ENCODE measurements at places on chromosomes 3 and 15.
A peak's percentile ranks its signal among the peaks of the same experiment; 100 is the strongest.

- DNase-seq: no peak
Observed at GRCh38 chr15:100311833-100312476, 29.8 kb downstream of the ADAMTS17 start.

DNA sequence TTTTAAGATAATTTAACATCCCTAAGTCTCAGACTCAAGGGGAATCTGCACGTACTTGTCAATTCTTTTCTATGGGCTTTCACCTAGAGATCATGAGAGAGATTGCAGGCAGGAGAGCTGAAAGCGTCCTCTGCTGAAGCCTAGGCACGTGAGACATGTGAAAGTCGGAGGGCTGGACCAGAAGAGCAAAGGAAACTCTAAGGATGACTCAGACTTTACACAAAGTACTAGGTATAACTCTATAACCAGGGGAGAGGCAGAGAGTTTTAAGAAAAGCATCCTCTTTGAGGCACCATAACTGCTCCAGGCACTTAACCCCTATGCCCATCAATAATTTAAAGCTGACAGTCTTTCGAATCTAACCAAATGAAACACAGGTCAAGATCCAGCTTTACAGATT, 436.6 kb downstream of the VGLL3 start:
- no peak for DNase-seq

DNA sequence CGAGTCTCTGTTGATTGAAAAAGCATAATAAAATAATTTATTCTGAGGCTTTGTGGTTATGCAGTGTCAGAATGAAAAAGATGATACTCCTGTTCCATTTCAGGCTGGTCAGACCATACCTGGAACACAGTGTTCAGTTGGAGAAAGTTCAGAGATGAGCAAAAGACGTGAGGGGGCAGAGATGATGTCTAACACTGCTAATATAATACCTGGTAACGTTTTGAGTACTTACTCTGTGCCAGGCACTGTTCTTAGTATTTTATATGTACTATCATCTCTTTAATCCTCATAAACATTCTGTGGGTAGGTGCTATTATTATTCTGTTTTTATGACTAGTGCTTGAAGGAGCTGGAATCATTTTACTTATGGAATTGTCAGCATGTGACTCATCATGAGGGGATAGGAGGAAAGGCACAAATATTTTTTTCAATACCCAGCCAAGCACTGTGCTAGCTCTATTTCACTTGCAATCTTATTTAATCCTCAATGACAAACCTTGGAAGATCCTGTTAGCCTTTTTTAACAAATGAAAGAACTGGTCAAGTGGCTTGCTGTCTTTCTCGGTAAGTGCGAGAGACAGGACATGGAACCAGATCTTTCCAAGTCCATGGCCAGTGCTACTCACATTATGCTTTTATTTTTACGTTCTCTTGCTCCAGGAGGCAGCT, 31.8 kb downstream of the IQGAP1 start:
- DNase-seq: no peak

GRCh38 chr3:42507761-42508335, 5.4 kb downstream of the VIPR1 start:
- DNase-seq: no peak

GRCh38 chr3:150412561-150413231, 4.6 kb downstream of the TSC22D2 start:
- DNase-seq: peak; percentile 13
